Mesendoderm (in vitro differentiated cells): ENCODE measurements at places on chromosomes 5 and 9.

DNA sequence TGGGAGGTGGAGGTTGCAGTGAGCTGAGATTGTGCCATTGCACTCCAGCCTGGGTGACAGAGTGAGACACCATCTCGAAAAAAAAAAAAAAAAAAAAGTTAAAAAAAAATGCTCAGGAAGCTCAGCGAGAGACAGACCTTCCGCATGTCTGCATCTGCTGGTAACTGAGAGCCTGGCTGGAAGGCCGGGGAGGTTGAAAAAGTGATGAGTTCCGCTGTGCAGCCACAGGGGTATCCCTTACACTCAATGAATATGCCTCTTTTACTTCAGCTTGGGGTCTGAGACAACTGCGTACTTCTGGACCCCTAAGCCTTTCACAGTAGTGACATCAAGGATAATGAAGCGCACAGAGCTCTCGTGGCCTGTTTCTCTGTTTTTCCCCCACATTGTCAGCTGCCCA, 179.9 kb upstream of the KLF4 start:
- no peak for DNase-seq

DNA sequence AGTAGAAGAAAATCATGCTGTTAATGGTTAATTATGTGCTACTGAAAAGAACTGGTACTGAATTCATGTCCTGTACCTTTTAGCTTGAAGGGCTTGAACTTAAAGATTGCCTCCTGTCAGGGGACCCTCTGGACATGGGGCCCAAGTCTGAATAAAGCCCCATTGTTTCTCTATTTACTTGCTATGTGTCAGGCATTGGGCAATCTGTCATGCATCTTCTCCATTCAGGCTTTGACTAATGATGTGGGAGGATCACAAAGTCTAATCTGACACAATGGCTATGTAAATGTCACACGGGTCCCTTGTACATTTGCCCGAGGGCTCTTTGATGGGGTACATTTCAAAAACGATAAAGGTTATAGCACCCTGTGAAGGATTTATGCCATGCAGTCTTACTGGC, 64.0 kb upstream of the TUSC1 start:
- DNase-seq: peak; percentile 13

- DNase-seq: peak; percentile 19
Observed at GRCh38 chr5:10586008-10586407, 22.1 kb downstream of the ANKRD33B start.

DNA sequence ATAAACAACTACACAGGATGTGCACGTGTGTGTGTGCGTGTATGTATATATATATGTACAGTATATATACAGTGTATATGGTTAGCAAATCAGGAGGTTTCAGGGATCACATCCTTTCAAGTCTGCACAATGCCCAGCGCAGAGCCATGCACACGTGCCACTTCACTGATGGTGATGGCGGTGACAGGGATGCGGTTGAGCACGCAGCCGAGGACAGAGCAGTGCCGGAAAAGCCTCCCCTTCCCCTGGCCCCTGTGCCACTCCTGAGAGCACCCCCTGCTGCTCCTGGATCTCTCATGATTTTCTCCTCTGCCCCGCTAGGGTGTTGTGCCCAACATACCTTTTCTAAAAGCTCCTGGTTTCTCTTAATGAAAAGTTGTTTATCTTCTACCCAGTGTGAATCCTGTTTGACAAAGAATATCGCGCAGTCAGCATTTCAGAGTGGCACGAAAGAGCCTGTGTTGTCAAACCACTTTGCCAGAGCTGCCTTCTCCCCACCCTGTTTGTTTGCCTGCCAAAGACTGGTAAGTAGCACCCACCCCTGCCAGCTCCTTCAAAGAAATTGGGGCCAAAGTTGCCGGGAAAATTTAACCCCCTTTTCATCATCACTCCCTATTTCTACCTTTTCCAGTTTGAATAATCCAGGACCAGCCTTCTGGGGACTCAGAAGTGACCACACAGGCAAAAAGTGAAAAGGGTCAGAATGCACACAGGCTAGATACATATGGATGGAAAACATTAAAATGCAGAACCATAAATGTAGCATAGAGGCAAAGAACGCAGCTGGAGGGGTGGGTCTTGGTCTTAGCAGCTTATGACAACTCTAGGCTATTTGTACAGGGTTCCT, 126.2 kb upstream of the DPYSL3 start:
- no peak for DNase-seq

- DNase-seq: no peak
Observed at GRCh38 chr5:80809451-80809850, 150.7 kb upstream of the RASGRF2 start.

GRCh38 chr5:16791036-16791705, 144.9 kb downstream of the MYO10 start:
- peak; percentile 48 for DNase-seq
